ENCODE measurements at places on chromosomes 6 and 20.

GRCh38 chr6:93177438-93177837 is 241.9 kb downstream of the EPHA7 start:
- DNase-seq: no peak

GRCh38 chr6:48765352-48765961 is 654.5 kb upstream of the PTCHD4 start:
- DNase-seq: no peak

- no peak for DNase-seq
Observed at GRCh38 chr6:109456710-109457561, 1.4 kb upstream of the MICAL1 start.

DNA sequence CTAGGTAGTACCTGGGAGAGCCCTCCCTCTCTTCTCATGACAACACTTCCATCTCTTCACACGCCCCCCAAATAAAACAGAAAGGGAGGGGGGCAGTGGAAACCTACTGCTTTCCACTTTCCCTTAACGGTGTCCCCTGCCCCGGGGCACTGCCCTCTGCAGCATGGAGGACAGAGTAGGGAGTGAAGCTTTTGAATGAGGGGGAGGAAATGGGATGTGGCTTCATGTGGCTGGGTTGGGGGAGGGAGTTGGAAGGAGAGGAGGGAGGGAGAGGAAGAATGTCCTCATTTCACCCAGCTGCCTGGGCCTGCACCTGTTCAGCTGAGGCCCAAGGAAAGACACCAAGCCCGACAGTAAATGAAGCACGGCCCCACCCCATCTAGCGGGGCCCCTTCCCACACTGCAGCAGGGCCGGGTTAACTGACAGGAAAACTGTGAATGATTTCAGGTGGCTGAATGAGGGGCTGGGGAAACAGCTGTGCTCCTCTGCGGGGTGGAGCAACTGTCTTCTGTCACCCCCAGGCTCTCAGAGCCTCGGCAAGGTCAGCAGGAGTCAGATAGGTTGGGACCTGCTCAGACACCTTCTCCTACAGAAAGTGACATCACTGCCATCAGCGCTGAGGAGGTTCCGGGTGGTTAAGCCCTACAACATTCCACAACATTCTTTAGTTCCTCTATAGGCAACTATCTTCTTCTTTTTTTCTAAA is 40.0 kb upstream of the TAF8 start:
- no peak for DNase-seq

DNA sequence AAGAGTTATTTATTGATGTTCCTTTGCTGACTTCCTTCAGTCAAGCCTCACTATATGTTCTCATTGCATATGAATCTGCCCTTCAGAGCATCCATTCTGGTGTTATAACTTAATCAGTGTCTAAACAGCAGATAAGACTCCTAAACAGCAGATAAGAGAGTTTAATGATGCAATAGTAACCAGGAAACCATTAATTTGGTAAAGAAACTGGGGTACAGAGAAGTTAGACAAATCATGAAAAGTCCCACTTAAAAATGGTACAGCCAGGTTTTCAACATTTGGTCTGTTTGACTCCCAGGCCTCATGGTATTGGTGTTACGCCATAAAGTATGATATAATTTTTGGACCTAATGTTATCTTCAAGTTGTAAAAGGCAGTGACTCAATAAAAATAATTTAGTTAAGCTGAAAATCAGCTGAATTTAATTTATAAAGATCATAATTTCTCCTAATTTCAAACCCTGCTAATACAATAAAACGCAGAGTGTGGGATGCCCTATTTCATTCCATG is 127.4 kb upstream of the DST start:
- DNase-seq: no peak

- no peak for DNase-seq
Observed at GRCh38 chr6:115001731-115002350, 659.0 kb upstream of the HS3ST5 start.
